ENCODE measurements at places on chromosomes 3 and 15. TPM values are rescaled to one million over a fixed set of nuclear protein-coding genes. Genes with fewer than 3 reads are reported as not detected.

DNA sequence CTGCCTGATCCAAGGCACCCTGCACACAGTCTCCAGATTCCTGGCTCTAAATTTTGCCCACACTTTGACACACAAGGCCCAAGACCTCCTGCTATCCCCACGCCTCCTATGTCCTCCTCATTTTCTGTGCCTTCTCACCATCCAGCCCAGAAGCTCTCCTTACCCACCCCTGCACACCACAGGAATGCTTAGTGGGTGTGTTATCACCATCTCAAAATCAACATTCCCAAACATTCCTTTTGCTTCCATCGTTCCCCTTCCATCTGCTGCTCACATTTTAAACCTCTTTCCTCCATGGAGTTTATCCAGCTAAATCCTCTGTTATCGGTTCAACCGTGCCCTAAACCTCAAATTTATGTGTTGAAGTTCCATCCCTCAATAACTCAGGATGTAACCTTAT lies 43.9 kb downstream of the DGKG start:
- peaks cover 19% of the 10 kb centered on the region for H3K36me3 ChIP-seq
- no peaks in the 10 kb centered on the region for H3K27me3 ChIP-seq
- H3K27ac ChIP-seq, result no peak overlapping the region
- DNase-seq, result no peak
- no peak overlapping the region for H3K4me3 ChIP-seq
- H3K4me1 ChIP-seq, result no peaks in the 10 kb centered on the region

The LSMEM2 gene
- 0.46 TPM for polyA plus RNA-seq

The A4GNT gene
- not detected for polyA plus RNA-seq

- H3K4me3 ChIP-seq, result no peak overlapping the region
- H3K36me3 ChIP-seq, result no peaks in the 10 kb centered on the region
- no peaks in the 10 kb centered on the region for H3K4me1 ChIP-seq
- H3K27ac ChIP-seq, result no peak overlapping the region
- H3K27me3 ChIP-seq, result no peaks in the 10 kb centered on the region
- DNase-seq, result no peak
Measured at GRCh38 chr3:108486338-108486737, 24.1 kb downstream of the MYH15 start.

- no peak for DNase-seq
- no peaks in the 10 kb centered on the region for H3K4me1 ChIP-seq
- no peaks in the 10 kb centered on the region for H3K36me3 ChIP-seq
- H3K27ac ChIP-seq, result no peak overlapping the region
- no peaks in the 10 kb centered on the region for H3K27me3 ChIP-seq
- H3K4me3 ChIP-seq, result no peak overlapping the region
Measured at GRCh38 chr3:43726521-43726920, 35.8 kb downstream of the ABHD5 start.

The LRRC34 gene
- 1.1 TPM for polyA plus RNA-seq

GRCh38 chr3:25683882-25684281 lies 19.2 kb upstream of the TOP2B start:
- no peak for DNase-seq
- H3K36me3 ChIP-seq, result no peaks in the 10 kb centered on the region
- no peak overlapping the region for H3K27ac ChIP-seq
